ENCODE measurements at places on chromosomes 12 and 14. TPM values are rescaled to one million over a fixed set of nuclear protein-coding genes. Genes with fewer than 3 reads are reported as not detected.

Gene HIGD1C
- total RNA-seq: not detected

Gene CMKLR1
- 12.0 TPM for total RNA-seq

Gene CMA1
- total RNA-seq: not detected

DNA sequence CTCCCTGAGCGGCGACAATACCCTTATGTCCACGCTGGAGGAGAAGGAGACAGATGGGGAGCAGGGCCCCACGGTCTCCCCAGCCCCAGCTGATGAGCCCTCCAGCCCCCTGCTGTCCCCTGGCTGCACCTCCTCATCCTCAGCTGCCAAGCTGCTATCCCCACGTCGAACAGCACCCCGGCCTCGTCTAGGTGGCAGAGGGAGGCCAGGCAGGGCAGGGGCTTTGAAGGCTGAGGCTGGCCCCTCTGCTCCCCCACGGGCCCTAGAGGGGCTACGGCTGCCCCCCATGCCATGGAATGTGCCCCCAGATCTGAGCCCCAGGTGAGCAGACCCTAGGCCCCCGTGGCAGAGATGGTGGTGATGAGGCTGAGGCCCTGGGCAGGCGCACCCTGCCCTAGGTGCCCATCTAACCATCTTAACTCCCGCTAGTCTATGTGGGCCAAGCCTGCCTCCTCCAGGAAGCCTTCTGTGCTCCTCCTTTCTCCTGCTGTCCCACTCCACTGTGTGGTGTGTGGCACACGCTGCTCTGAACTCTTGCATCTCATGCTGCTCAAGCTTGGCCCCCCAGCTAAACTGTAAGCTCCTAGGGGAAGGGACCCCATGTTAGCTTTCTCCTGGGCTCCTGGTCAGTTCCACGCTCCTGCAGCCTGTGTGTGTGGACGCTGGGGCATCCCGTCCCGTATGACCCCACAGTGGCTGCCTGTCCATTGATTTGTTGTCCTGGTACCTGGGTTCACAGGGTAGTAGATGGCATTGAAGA, 12.1 kb downstream of the MCRS1 start:
- H3K27me3 ChIP-seq: no peaks in the 10 kb centered on the region
- H3K4me3 ChIP-seq: no peak overlapping the region
- no peaks in the 10 kb centered on the region for H3K4me1 ChIP-seq
- peaks cover 63% of the 10 kb centered on the region for H3K36me3 ChIP-seq
- DNase-seq: no peak
- no peak overlapping the region for H3K27ac ChIP-seq

All from spinal cord (tissue), 10 donors.